ENCODE measurements at places on chromosomes 1 and 21.

DNA sequence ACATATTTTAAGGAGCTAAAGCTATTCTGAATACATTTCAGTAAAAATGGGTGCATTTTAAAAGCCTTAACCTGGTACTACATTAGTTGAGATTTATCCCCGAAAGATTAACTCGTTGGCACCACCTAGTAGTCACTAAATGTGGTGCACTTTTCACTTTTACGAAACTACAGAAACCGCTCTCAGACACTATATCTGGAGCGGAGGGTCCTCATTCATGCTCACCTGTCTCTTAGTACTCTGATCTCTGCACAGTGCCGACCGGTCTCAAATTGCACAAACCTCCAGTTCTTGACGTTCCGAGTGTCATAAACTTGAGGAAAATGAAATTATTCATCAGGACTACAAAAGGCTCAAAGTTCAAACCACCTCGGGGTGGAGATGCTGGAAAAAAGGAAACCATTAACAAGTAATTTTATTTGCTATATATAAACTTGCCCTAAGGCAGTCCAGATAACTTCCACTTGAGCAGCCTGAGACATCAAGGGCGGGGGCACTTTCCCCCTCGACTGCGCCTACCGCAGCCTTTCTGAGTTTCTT lies 722 bp downstream of the LZIC start:
- DNase-seq, result peak; percentile 28

GRCh38 chr21:24118738-24119459 lies 1488.4 kb downstream of the MRPL39 start:
- no peak for DNase-seq

- DNase-seq, result no peak
Observed at GRCh38 chr1:184701816-184702215, 52.8 kb downstream of the EDEM3 start.

GRCh38 chr1:234755449-234755863 lies 145.5 kb upstream of the IRF2BP2 start:
- no peak for DNase-seq

GRCh38 chr1:227782226-227782625 lies 33.2 kb upstream of the PRSS38 start:
- no peak for DNase-seq

DNA sequence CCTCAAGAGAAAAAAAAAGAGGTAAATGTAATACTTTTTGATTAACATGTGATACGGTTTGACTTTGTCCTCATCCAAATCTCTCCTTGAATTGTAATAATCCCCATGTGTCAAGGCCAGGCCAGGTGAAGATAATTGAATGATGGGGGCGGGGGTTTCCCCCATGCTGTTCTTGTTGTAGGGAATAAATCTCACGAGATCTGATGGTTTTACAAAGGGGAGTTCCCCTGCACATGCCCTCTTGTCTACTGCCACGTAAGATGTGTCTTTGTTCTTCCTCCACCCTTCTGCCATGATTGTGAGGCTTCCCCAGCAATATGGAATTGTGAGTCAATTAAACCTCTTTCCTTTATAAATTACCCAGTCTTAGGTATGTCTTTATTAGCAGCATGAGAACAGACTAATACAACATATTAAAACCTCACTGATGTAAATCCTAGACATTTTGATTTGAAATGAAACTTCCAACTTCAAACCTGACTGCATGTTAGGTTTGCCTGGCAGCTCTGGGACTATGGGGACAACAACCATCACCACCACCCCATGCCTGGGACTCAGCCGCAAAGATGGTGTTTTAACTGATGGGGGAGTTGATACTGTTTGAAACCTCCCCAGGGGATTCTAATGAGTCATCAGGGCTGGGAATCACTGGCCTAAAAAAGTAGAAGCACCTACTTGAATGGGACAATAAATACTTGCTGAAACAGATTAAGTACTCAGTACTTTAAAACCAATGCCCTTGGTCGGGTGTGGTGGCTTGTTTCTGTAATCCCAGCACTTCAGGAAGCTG lies 32.8 kb upstream of the BACH1 start:
- DNase-seq, result no peak

DNA sequence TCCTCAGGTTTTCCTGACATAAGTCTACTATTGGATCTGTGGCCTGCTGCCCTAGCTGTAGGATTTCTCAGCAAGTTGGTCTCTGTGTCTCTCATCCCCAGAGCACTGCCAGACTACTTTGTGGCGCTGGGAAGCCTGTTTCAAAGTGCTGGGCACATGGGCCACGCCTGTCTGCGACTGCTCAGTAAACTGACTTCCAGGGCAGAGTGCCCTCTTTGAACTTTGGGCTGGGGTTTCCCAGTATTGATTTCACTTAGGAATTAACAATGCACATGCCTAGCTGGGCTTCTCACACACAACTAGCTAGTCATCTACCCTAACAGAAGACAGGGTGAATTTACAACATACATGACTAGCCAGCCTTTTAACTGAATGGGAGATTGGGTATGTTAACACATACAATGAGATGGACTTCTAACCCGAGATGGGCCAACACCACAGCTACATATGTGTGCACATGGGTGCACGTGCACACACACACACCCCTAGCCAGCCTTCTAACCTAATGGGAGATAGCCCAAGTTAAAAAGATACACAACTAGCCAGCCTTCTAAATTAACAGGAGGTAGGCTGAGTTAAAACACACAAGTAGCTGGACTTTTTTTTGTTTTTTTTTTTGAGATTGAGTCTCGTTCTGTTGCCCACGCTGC lies 6.9 kb upstream of the TRIM17 start:
- DNase-seq, result no peak

DNA sequence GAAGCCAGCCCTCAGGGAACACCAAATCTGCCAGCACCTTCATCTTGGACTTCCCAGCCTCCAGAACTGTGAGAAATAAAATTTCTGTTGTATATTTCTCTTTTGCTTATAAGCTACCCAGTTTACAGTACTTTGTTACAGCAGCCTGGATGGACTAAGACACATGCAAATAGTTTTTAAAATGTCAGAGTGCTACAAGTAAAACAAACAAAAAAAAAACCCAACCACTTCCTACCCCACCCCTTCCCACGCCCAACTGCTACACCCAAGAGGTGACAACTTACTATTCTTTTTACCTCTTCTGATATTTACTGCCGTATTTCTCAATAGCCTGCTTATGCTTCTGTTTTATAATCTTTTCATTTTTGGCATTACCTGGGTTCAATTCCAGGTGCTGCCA lies 8.6 kb upstream of the SPSB1 start:
- DNase-seq, result no peak

GRCh38 chr1:203172184-203173010 lies 3.2 kb downstream of the MYBPH start:
- peak; percentile 54 for DNase-seq

DNA sequence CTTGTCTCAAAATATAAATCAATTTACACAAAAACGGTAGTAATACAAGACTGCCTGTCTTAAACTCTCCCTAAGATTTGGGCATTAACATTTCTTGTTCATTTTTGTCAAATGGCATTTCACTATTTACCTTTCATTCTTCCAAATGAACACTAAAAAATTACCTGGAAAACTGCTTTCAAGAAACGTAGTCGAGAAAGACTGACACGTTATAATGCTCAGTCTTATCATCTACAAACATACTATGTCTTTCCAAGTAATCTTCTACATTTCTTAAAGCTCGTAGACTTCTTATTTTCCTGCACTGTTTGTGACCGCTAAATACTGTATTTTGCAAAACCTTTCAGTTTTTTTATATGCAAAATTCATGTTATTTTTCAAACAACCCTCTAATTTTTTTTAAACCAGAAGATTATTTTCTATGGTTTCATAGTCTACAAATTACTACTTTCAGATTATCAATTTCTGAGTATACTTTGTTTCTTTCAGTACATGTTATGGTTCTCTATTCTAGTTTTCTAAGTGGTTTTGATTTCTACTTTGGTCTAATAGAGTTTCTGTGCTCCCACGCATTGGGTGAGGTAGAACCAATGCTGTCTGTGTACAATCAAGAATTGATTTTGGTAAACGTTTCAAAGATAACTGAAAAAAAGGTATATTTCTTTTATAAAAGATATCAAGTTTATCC lies 336.4 kb downstream of the SMYD3 start:
- DNase-seq, result no peak

Measured in GM18507 (cell line).